HL-60 (cell line): ENCODE measurements at places on chromosomes 3 and 15.

DNA sequence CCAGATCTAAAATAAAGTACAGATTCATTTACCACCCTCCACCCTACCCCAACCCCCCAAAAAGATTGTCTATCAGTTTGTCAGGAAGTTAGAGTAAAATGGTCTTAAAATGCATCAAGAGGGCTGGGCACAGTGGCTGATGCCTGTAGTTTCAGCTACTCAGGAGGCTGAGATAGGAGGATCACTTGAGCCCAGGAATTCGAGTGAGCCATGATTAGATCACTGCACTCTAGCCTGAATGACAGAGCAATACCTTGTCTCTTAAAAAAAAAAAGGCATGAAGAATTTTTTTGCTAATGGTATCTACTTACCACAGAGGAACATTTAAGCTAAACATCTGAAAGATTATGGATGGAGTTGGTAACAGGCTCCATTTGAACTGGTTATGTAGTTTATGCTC, 71.0 kb downstream of the RBM6 start:
- no peak for DNase-seq

- no peak for DNase-seq
Measured at GRCh38 chr3:169668072-169668956, 4.8 kb upstream of the MECOM start.

DNA sequence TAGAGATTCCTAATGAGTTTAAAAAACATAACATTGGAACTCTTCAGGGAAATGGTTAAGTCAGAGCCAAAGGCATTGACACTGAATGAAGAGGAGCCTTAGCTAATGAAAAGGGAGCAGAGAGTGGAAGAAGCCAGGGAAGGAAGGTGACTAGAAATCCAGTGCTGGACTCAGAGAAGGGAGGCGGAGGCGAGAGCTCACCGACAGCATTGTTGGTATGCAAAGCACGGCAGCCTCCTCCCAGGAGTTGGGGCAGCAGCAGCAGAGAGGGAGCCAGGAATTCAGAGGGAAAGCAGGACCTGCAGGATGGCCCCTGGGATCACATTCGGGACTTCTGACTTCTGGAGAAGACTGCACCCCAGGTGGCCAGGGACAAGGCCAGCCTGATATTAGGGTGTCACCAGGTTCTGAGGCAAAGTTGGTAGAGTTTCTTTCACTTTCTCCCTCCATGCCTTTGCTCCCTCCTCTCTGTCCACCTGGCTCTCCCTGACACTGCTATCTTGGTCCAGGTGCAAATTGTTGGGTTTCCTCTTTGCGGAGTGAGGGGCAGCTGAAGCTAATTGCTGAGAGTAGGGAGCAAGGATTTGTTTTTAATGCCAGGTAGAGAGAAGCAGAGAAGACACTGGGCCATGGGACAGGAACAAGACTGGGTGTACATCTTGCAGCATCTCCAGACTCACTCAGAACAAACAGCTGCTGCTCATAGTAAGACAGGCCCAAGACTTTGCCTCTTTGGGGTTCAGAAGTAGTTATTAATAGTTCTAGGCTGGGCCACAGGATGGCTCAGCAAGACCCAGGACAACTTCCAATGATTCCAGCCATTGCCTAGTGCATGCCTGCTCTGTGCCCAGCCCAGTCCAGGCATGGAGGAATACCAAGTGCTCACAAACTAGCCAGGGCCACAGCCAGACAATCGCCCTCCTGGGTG, 157.9 kb downstream of the TLE3 start:
- no peak for DNase-seq

GRCh38 chr3:28019740-28020139, 221.7 kb upstream of the CMC1 start:
- no peak for DNase-seq

- DNase-seq, result no peak
Measured at GRCh38 chr3:56421205-56421604, 47.1 kb downstream of the ERC2 start.

DNA sequence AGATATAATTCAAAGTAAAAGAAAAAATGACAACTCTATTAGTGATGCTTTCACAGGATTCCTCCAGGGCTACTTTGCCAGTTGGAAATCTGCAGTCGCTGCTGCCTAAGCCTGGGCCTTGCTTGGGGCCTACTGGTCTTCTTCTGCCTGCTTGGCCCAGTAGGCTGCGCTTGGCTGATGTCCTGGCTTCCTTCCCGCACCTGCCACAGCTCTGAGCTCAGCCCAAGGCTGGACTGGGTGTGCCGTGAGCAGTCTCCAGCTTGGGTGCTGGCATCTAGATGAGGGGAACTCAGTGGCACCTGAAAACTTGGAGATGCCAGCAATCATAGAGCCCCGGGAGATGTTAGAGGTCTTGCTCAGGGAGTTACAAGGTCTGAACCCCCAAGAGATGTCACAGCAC, 108.3 kb downstream of the BCHE start:
- no peak for DNase-seq

- DNase-seq, result no peak
Measured at GRCh38 chr15:95503640-95504225, 826.8 kb upstream of the NR2F2 start.

DNA sequence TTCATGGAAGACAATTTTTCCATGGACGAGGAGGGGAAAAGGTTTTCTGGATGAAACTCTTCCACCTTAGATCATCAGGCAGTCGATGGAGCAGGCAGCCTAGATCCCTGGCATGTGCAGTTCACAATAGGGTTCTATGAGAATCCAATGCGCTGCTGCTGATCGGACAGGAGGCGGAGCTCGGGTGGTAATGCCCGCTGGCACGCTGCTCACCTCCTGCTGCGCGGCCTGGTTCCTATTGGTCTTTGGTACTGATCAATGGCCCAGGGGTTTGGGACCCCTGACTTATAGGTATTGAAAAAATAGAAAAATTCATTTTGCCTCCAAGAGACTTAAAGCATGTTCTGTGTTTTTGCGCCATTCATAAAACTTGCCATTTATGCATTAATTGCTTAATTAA, 793.9 kb upstream of the NR2F2 start:
- DNase-seq, result no peak

DNA sequence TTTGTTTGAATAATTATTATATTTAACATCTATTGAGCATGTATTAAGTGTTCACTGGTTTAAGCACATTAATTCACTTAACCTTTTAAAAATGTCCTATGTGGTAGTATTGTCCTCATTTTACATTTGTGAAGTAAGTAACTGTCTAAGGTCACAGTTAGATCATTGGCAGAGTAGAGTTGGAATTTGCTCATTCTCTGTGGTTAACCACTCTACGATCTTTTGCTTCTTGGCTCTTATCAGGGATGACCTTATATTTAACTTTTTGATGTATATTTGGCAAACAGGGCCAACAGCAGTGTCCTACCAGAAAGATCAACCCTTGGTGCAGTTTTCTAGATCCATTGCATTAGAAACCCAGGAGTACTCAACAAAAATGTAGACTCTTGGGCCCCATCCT, 34.0 kb downstream of the PXK start:
- DNase-seq, result no peak
